ENCODE measurements at places on chromosomes 2 and 18. TPM values are rescaled to one million over a fixed set of nuclear protein-coding genes. Genes with fewer than 3 reads are reported as not detected.
A peak's percentile ranks its signal among the peaks of the same experiment; 100 is the strongest.

ING5 gene
- 7.2 TPM for polyA plus RNA-seq

GRCh38 chr2:127146820-127147502, 40.0 kb upstream of the BIN1 start:
- no peaks in the 10 kb centered on the region for H3K36me3 ChIP-seq
- H3K27ac ChIP-seq = no peak overlapping the region
- no peaks in the 10 kb centered on the region for H3K27me3 ChIP-seq
- H3K4me3 ChIP-seq = no peak overlapping the region

IL1F10 gene
- not detected for polyA plus RNA-seq

DNA sequence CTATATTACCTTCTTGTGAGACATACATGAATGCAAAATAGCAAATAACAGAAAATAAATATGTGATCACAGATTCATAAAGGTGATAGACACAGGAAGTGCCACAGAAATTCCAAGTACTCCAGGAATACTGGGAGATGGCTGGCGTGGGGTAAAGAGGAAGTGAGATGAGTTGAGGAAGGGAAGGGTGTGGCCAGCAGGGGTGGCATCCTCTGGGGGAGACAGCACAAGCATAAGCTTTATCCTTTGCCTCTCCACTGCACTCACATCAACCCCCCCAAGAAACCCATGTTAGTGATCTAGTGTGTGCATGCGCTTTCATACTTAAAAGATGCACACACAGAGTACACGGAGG, 94.8 kb upstream of the B3GNT7 start:
- no peaks in the 10 kb centered on the region for H3K27me3 ChIP-seq
- DNase-seq = no peak
- H3K36me3 ChIP-seq = no peaks in the 10 kb centered on the region
- H3K4me1 ChIP-seq = no peaks in the 10 kb centered on the region
- no peak overlapping the region for H3K27ac ChIP-seq

GRCh38 chr2:57617318-57617717, 429.3 kb upstream of the VRK2 start:
- no peak overlapping the region for H3K27ac ChIP-seq
- H3K4me1 ChIP-seq = no peaks in the 10 kb centered on the region
- no peaks in the 10 kb centered on the region for H3K36me3 ChIP-seq
- no peak for DNase-seq
- no peaks in the 10 kb centered on the region for H3K27me3 ChIP-seq

RAX gene
- not detected for polyA plus RNA-seq

KATNAL2 gene
- polyA plus RNA-seq = 1.9 TPM

- no peaks in the 10 kb centered on the region for H3K36me3 ChIP-seq
- no peaks in the 10 kb centered on the region for H3K27me3 ChIP-seq
- H3K4me1 ChIP-seq = peaks cover 1% of the 10 kb centered on the region
- DNase-seq = no peak
- peak overlapping the region; percentile 86 for H3K27ac ChIP-seq
- H3K4me3 ChIP-seq = no peak overlapping the region
Observed at GRCh38 chr2:31729065-31729439, 148.3 kb upstream of the SRD5A2 start.

DNA sequence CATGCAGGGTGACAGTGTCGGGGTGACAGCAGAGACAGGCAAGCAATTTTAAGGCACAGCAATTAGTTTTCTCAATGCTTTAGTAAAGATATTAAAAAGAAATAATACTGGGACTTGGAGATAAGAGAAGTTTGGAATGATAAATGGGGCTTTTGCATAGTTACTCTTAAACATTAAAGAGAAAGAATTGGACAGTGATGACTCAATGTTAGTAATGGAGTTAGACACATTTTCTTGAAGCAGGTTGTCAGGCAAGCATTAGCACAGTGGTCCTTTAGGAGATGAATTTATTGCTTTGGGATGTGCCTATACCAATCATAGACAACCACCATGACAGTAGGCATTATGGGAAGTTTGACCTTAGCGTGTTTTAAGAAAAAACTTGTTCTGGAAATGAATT, 228.3 kb upstream of the RAB12 start:
- DNase-seq = no peak
- peaks cover 8% of the 10 kb centered on the region for H3K36me3 ChIP-seq
- no peak overlapping the region for H3K27ac ChIP-seq
- H3K27me3 ChIP-seq = no peaks in the 10 kb centered on the region

GRCh38 chr18:78526923-78527711, 452.5 kb upstream of the SALL3 start:
- H3K27ac ChIP-seq = no peak overlapping the region
- DNase-seq = no peak
- no peaks in the 10 kb centered on the region for H3K27me3 ChIP-seq
- H3K36me3 ChIP-seq = no peaks in the 10 kb centered on the region

DNA sequence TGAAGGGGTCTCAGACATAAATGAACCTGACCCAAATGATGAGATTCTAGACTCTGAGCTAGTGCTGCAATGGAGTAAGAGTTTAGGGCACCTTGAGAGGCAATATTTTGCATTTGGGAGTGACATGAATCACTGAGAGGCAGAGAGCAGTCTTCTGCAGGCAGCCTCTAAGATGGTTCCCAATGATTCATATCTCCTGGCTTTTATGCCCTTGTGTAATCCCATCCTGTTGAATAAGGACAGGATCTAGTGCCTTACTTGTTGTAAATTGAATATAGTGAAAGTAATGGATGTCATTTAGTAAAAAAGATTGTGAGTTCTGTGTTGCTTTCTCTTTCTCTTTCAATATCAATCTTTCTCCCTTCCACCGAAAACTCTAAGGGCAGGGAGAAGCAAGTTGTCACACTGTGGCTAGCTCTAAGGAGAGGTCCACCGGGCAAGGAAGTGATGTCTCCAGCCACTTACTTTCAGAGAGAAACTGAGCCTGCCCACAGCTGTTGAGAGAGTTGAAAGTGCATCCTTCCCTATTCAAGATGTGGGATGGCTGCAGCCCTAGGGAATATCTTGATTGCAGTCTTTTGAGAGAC, 144.7 kb downstream of the TRIB2 start:
- DNase-seq = no peak
- H3K4me3 ChIP-seq = no peak overlapping the region
- H3K27ac ChIP-seq = peak overlapping the region; percentile 28
- no peaks in the 10 kb centered on the region for H3K4me1 ChIP-seq
- H3K36me3 ChIP-seq = no peaks in the 10 kb centered on the region
- H3K27me3 ChIP-seq = no peaks in the 10 kb centered on the region

GRCh38 chr2:132479155-132479554, 62.5 kb downstream of the GPR39 start:
- no peak overlapping the region for H3K4me3 ChIP-seq
- no peak overlapping the region for H3K27ac ChIP-seq
- no peaks in the 10 kb centered on the region for H3K27me3 ChIP-seq
- no peaks in the 10 kb centered on the region for H3K4me1 ChIP-seq

DNA sequence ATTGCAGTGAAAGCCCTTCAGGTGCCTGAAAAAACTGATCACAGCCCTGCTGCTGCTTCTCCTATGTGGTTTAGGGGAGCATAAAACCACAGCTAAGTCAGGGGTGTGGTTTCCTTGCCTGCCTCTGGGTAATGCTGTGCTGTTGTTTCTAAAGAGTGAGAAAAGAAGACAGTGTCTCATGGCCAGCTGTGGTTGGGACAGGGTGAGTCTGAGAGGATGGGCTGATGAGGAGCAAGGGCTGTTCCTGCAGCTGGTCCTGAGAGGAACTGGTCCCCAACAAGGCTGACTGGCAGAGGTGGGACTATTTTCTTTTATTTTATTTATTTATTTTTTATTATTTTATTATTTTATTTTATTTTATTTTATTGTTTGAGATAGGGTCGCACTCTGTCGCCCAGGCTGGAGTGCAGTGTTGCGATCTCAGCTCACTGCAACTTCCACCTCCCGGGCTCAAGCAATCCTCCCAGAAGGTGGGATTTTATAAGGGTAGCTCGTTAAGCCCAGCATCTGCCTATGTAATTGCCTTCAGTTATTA, 236.7 kb downstream of the FHOD3 start:
- no peak for DNase-seq
- no peak overlapping the region for H3K27ac ChIP-seq
- H3K4me3 ChIP-seq = no peak overlapping the region
- no peaks in the 10 kb centered on the region for H3K36me3 ChIP-seq
- H3K4me1 ChIP-seq = no peaks in the 10 kb centered on the region

DNA sequence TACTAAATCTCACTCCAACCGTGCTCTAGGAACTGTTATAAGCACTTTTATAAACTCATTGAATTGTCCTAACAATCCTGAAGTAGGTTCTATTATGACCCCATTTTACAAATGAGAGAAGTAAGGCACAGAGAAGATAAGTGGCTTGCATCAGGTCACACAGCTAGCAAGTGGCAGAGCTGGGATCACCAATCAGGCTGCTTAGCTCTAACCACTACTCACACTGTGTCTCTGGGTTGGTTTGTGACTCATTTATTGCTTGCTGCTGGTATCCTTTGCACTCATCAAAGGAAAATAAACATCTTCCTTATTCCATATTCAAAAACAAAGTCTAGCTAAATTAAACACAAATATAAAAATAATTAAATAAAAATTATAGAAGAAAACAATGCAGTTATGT, 42.5 kb upstream of the IL1R2 start:
- no peak for DNase-seq
- no peak overlapping the region for H3K4me3 ChIP-seq
- no peaks in the 10 kb centered on the region for H3K27me3 ChIP-seq
- H3K36me3 ChIP-seq = no peaks in the 10 kb centered on the region

DNA sequence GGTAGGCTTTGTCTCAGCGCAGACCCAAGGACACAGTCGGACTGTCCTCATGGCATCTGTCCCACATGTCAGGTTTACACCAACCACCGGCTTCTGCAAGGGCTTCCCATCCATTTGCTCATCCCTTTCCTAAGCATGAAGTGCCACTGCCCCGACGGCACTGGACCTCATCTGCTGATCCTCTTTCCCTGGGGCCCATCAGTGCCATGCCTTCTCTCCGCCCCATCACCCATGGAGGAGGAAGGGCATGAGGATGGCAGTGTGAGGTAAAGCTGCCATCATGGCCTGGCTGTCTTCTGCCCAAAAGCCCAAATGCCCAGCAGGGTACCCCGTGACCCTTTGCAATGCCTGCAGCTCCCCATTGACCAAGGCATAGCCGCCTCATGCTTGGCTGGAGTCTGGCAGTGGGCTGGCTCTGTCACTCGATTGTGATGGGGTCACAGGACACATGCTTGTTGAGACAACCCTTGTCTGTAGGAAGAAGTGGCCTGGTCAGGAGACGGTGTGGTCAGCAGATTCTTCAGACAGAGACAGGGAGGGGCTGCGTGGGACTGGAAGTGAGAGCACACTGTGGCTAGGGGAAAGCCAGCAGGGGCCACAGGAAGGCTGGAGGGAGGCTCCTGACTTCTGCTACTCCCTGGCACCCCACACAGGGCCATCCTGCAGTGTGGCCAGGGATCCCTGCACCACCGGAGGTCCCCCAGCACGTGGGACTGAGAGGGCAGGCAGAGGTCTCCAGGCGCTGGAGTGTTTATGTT, 493.7 kb upstream of the HS6ST1 start:
- no peaks in the 10 kb centered on the region for H3K27me3 ChIP-seq
- no peak overlapping the region for H3K4me3 ChIP-seq

GRCh38 chr2:205680903-205681302, 1.4 kb upstream of the NRP2 start:
- H3K4me3 ChIP-seq = no peak overlapping the region
- DNase-seq = no peak
- H3K27me3 ChIP-seq = no peaks in the 10 kb centered on the region
- no peak overlapping the region for H3K27ac ChIP-seq
- H3K36me3 ChIP-seq = no peaks in the 10 kb centered on the region

- no peaks in the 10 kb centered on the region for H3K27me3 ChIP-seq
- H3K4me3 ChIP-seq = no peak overlapping the region
- DNase-seq = no peak
- peaks cover 3% of the 10 kb centered on the region for H3K4me1 ChIP-seq
- H3K27ac ChIP-seq = peak overlapping the region; percentile 53
- no peaks in the 10 kb centered on the region for H3K36me3 ChIP-seq
Observed at GRCh38 chr18:9825571-9826073, 60.2 kb upstream of the TXNDC2 start.

- DNase-seq = no peak
- no peak overlapping the region for H3K4me3 ChIP-seq
- no peaks in the 10 kb centered on the region for H3K27me3 ChIP-seq
- H3K4me1 ChIP-seq = no peaks in the 10 kb centered on the region
- no peaks in the 10 kb centered on the region for H3K36me3 ChIP-seq
Observed at GRCh38 chr18:78673516-78674321, 305.9 kb upstream of the SALL3 start.

GRCh38 chr2:221402072-221402471, 170.0 kb downstream of the EPHA4 start:
- DNase-seq = no peak
- no peaks in the 10 kb centered on the region for H3K27me3 ChIP-seq
- H3K4me1 ChIP-seq = no peaks in the 10 kb centered on the region

- no peak overlapping the region for H3K27ac ChIP-seq
- no peaks in the 10 kb centered on the region for H3K27me3 ChIP-seq
- no peaks in the 10 kb centered on the region for H3K36me3 ChIP-seq
- no peaks in the 10 kb centered on the region for H3K4me1 ChIP-seq
- DNase-seq = no peak
Observed at GRCh38 chr2:77296791-77297190, 225.4 kb downstream of the LRRTM4 start.

GRCh38 chr2:207202645-207203044, 36.9 kb upstream of the KLF7 start:
- H3K27me3 ChIP-seq = no peaks in the 10 kb centered on the region
- H3K4me1 ChIP-seq = no peaks in the 10 kb centered on the region
- H3K27ac ChIP-seq = no peak overlapping the region
- no peak for DNase-seq

REG3A gene
- polyA plus RNA-seq = 0.15 TPM

DNA sequence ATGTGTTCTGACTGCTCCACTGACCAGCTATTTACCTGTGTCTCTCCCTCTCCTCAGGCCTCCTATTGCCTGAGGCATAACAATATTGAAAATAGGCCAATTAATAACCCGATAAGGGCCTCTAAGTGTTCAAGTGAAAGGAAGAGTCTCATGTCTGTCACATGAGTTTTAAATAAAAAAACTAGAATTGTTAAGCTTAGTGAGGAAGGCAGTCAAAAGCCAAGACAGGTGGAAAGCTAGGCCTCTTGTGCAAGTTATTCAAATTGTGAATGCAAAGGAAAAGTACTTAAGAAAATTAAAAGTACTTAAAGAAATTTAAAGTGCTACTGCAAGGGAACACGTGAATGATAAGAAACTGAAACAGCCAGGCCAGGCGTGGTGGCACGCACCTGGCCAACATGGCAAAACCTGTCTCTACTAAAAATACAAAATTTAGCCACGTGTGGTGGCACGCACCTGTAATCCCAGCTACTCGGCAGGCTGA, 44.9 kb upstream of the TAF4B start:
- H3K4me3 ChIP-seq = no peak overlapping the region
- no peaks in the 10 kb centered on the region for H3K36me3 ChIP-seq
- no peaks in the 10 kb centered on the region for H3K4me1 ChIP-seq
- H3K27me3 ChIP-seq = no peaks in the 10 kb centered on the region
- no peak overlapping the region for H3K27ac ChIP-seq

GRCh38 chr2:145350011-145350410, 830.1 kb upstream of the ZEB2 start:
- DNase-seq = no peak
- no peak overlapping the region for H3K27ac ChIP-seq
- H3K4me1 ChIP-seq = no peaks in the 10 kb centered on the region
- no peak overlapping the region for H3K4me3 ChIP-seq
- no peaks in the 10 kb centered on the region for H3K27me3 ChIP-seq
- no peaks in the 10 kb centered on the region for H3K36me3 ChIP-seq

Data from liver (tissue), 10 donors.